ENCODE measurements at places on chromosomes 4 and X. TPM values are rescaled to one million over a fixed set of nuclear protein-coding genes. Genes with fewer than 3 reads are reported as not detected.

GRCh38 chrX:42107495-42108488, 184.4 kb upstream of the CASK start:
- no peak for DNase-seq

DNA sequence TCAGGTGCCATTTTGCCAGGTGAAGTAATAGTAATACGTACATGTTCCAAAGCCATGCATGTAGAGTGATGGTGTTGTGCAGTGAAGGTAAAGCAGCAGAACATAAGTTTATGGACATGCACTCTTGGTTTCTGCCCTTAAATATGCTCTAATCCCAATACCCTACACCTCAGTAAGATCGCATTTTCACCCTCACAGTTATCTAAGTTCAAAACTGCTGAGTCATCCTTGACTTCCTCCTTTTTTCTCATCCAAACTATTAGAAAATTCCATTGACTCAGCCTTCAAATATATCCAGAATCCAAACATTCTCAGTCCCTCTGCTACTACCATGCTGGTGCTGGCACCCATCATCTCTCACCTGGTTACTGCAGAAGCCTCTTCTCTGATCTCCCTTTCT, 652.9 kb upstream of the IGFBP7 start:
- DNase-seq: no peak

Gene OTUD6A
- total RNA-seq: not detected

Gene SPANXN3
- total RNA-seq: not detected

DNA sequence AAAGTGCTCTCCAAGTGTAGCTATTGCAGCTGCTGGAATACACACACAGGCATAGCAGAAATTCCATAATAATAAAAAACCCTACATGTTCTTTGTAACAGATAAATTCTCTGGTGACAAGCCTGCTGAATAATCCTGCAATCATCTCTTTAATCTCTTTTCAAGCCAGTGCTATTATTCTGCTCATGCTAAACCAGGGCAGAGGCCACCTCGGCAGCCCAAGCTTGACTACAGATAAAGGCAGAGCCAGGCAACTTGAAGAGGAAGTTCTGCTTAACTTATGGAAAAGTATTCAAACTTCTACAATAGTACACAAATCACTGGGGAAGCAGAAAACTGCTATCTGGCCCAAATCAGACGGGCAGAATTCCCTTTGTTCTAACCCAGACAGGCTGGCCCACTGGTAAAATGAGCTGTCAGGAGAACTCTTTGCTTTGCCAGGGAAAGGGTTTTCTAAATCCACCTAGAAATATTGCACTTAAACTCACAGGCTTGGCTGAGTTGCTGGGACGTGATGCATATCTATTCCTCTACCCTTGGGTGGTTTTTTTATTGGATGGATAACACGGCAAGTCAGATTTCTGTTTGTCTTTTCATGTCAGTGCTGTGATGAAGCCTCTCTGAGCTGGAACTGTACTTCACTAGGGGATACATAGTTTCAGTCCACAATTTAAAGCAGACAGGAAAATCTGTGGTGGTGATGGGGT, 70.5 kb downstream of the GATB start:
- DNase-seq: no peak

GRCh38 chr4:168879188-168879587, 130.9 kb downstream of the CBR4 start:
- DNase-seq: no peak

Gene KLHL8
- total RNA-seq: 40.6 TPM

DNA sequence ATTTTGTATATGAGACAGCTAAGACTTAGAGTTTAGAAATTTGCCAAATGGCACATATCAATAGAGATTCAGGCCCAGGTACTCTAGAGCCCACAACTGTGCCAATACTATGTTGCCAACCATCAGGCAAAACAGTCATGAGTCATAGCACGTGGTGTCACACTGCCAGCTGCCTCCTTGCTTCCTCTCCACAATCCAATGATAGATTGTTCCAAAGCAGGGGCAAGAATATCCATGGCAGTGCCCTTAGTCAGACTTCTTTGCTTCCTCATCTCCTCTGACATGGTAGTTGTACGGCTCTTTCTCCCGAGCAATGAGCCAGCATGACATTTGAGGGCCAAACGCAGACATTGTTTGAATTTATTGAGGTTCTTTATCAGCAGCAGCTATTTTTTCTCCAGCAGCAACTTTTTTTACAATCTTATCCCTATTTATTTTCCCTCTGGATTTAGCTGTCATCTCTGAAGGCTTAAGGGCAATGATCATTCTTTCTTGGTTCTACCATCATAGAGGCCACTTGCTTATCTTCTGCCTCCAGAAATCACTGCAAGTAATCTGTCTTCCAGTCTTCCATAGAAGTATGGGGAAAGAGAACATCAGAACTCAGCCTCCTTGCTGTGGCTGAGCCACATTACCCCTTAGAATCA, 169.7 kb downstream of the COL4A6 start:
- DNase-seq: no peak

DNA sequence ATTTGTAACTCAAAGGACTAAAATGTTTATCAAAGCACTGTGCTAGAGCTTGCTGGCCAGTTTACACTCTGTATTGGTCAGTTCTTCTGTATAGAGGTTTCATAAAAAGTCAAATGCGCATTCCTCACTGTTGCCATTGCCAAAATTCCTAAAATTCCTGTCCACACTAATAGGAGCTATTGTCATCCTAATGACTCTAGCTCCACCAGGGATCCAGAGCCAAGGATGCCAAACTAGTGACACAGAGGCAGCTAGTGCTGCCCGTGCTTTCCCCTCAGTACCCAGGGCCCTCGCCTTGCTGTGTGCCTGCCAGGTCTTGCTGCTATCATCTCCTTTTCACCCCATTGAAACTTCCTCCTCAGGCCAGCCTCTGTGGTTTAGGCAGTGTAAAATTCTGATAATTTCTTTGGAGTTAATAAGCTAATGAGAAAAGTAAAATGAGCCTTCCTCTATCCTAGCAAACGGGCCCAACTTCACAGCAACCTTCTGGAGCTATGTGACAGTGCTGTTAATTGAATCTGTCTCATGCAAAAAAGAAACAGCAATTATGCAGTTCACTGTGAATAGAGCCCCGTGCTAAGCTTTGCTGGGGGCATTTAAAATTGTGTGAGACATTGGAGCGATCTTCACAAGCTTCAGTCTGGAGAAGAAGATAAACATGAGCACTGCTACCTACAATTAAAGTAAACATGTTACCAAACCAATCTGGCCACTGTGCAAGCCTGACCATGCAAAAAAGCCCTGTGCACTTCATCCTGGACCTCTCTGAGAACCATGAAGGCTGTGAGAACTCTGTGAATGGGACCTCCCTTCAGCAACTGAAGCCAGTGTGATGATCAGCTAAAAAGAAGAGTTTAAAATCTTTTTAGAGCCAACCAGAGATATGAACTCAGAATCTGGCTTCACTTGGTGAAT, 43.1 kb upstream of the FGF2 start:
- DNase-seq: no peak

DNA sequence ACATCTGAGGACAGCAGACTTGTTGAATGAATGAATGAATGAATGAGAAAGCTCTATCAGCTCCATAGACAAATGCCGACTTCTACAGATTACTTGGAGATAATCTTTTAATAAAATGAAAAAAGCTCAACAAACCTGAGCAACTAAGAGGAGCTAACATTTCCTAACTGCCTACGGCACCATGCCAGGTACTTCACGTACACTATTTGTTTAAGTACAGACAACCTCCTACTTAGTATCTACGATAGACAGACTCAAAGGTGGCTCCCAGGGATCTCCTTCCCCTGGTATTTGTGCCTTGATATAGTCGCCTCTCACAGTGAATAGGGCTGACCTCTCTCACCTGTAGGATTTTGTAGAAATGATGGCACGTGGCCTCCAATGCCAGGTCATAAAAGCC, 412.2 kb upstream of the FAT1 start:
- DNase-seq: no peak

DNA sequence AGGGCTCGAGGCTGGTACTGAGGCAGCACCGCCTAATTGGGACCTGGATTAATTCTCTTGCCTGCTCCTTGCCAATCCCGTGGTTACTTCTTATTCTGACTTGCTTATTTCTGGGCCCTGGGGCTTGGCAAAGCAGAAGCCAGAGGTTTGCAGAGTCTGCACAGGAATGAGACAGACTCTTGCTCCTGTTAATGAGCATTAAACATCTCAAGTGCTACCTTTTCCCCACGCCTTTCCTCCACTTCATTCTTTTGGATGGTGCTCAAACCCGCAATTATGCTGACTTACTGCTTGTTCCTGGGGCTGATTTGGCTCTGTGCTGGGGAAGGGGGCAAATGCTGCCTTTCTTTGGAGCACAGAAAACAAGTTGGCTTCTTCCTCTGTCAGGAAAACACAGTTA, 16.5 kb upstream of the STOX2 start:
- DNase-seq: no peak

- DNase-seq: no peak
Observed at GRCh38 chrX:127888767-127889166, 163.4 kb downstream of the ACTRT1 start.

GRCh38 chr4:108035691-108036090, 46.0 kb downstream of the HADH start:
- no peak for DNase-seq

DNA sequence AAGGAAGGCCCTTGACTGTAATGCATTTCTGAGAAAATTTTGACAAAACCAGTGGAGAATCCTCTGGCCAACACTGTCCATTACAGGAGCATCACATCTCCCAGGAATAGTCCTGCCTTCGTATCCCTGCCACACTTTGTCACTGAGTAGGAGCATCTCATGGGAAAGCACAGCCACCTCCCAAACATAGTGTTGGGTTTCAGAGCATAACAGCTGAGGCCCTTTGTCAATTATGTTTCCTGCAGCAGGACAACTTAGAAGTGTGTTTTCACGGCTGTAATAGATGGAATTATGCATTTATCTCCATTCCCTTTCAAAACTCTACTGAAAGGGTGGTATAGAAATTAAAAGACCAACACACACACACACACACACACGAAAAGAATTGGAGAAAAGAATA, 91.1 kb upstream of the SMAD1 start:
- DNase-seq: no peak
